ENCODE measurements at places on chromosomes 4 and X.

DNA sequence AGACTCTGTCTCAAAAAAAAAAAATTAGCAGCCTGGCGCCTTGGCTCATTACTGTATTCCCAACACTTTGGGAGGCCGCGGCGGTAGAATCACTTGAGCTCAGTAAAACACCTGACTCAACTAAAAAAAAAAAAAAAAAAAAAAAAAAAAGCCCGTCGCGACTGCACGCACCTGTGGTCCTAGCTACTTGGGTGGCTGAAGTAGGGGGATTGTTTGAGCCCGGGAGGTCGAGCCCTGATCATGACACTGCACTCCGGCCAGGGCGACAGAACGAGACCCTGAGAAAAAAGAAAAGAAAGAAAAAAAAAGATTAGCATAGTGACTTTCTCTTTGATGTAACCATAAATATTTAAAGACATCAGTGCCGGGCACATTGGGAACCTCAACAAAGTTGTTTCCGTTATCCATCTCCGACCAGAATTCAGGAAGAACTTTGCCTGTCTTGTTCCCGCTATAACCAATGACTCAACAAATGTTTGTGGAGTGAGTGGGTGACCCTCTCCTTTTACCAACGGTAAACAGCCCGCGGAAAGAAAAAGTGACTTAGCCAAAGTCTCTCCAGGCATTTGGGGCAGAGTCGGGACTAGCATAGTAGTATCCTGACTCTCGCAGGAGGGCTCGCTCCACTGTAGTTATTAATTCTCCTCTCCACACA is 553 bp upstream of the MED28 start:
- DNase-seq, result peak; percentile 32

DNA sequence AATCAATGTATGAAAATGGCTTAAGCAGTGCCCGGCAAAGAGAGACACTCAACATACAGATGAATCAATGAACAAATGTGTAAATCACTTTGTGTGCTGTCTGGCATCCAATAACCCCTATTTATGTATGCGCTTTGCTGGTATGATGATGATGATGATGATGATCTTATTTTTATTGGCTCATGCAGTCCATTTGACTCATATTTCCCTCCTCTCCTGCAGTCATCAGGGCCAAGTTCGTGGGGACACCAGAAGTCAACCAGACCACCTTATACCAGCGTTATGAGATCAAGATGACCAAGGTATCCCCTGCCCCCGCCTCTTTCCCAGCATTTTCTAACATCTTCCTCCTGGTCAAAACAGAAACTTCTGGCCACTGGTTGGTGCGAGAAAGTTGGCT is 2.5 kb downstream of the TIMP1 start:
- DNase-seq, result no peak

DNA sequence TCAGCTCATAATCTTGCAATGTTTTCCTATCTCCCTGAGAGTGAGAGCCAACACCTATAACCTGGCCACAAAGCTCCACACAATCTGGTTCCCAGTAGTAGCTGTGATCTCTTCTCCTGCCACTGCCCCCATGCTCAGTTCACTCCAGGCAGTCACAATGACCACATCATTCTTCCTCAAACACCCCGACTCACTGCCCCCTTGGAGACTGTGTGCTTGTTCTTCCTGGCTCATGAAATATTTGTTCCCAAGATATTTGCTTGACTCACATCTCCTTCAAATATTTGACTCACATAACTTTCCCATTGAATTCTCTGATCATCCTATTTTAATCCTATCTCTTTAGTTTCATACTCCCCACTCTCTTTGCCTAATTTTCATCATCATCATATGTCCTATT is 173.7 kb downstream of the AREG start:
- no peak for DNase-seq

DNA sequence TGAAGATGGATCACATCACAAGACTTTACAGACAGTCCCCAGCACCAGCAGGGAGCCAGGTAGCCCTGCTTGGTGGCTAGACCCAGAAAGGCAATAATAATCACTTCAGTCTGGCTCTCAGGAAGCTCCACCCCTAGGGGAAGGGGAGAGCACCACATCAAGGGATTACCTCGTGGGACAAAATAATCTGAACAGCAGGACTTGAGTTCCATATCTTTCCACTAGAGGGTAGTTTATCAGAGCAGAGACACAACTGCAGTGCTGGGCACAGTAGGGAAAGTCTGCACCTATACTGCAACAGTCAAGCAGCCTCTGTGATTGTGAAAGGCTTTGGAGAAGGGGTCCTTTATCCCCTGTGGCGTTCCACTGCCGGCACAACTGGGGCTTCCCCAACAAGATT is 547.0 kb upstream of the POU3F4 start:
- no peak for DNase-seq

GRCh38 chrX:153557618-153558355 is 40.3 kb downstream of the ATP2B3 start:
- no peak for DNase-seq

GRCh38 chrX:13401724-13402123 is 81.9 kb upstream of the ATXN3L start:
- DNase-seq, result no peak

- DNase-seq, result no peak
Observed at GRCh38 chrX:110318664-110318968, 731 bp upstream of the AMMECR1 start.

GRCh38 chr4:104494185-104494584 is 509 bp downstream of the CXXC4 start:
- no peak for DNase-seq

DNA sequence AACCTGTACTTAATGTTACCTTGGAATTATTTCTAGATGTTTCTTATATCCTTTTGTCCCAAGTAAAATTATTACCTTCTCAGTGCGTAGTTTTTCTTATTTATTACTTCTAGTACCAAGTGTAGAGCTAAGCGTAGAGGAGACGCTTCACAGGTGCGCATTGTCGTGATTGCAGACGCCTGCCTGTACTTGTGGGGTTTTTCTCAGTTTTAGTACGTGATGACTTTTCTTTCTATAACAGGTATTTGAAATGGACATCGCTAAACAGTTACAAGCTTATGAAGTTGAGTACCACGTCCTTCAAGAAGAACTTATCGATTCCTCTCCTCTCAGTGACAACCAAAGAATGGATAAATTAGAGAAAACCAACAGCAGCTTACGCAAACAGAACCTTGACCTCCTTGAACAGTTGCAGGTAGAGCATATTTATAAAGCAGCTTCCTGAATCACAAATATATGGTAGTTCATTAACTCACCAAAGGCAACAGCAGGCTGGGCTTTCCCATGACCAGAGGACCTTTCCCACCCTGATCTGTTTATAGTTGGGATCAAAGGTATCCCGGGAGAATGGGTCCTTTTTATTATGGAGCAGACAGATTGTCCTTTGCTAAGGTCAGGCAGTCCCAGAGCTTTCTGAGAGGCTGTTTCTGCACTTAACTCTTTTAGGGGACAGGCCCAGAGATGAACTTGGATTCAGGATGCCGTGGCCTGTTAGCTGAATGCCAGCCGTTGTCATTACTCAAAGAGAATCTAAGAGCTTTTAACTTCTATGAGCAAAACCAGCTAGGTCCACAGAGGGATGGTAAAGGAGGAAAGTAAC is 172.9 kb downstream of the PTTG2 start:
- DNase-seq, result no peak
